ENCODE measurements at places on chromosomes 1 and 21. TPM values are rescaled to one million over a fixed set of nuclear protein-coding genes. Genes with fewer than 3 reads are reported as not detected.

DNA sequence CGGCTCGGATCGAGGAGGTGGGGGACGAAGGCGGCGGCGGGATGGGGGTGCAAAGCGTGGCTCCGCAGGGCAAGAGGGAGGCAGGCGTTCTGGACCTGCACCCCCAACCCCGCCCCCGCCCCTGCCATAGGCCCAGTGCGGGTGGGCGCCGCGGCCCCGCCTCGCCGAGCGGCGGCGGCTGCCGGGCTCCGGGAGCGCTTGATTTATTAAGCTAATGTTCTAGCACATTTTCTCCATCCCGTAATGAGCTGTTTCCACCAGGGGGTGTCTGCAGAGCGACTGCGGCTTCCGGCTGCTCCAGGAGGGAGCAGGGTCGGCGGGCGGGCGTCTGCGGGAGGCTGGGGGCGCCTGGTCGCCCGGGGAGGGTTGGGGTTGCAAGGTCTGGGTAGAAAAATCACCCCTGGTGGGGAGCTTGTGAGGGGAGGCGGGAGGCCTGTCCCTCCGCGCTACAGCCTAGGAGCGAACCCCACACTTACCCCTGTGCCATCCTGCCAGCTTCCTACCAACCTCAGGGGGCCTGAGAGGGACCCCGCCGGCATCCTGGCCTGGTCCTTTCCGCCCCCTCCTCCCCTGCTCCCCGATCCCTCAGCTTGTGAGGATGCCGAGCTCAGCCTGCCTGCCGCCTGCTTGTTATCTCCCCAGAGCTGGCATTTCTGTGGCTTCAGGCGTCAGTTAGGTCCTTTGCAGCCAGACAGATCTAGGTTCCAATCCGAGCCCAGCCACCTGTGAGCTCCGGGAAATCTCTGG, 48.5 kb upstream of the ACOT11 start:
- DNase-seq = no peak

GRCh38 chr1:6418668-6419396, 887 bp downstream of the HES2 start:
- no peak for DNase-seq

- no peak for DNase-seq
These were observed 7.4 kb downstream of the KYAT3 start for GRCh38 chr1:88985032-88985431.

DNA sequence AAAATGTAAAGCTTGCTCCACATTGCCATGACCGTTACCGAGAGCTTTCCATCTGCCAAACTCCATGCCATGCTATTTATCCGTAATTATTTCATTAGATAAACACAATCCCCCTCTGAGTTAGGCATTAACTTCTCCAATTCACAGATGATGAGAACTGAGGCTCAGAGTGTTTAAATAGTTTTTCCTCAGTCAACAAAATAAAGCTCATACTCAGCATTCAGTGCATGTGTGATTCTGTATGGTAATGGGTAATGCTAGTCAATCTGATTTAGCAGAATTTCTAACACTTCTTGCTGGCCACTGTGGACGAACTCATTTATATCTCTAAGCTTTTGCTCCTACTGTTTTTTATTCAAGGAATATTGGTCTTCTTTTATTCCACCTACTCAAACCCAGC, 17.3 kb downstream of the SAMSN1 start:
- DNase-seq = no peak

Gene ADAMTSL4
- polyA plus RNA-seq = 8.6 TPM

Gene CLCC1
- 28.7 TPM for polyA plus RNA-seq

DNA sequence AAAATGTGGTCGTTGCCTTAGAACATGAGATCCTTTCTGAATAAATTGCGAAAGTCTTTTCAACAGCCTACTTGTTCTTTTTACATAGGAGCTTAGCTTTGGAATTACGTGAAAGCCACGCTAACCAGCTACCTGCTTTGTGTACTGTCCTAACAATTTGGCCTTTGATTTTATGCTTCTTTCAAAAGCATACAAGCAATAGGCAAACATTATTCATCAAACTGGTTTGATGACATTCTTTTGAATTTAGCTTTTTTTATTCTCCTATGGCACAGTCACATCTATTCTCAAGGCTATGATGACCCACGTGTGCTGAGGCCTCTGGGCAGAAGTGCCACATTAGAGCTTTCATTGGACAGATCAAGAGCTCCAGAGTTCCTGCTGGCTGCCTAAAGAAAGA, 178.0 kb upstream of the DPT start:
- no peak for DNase-seq

GRCh38 chr21:34869545-34869944, 179.6 kb downstream of the RUNX1 start:
- DNase-seq = no peak

- no peak for DNase-seq
These were observed 74.3 kb downstream of the SDC3 start for GRCh38 chr1:30834253-30834652.

DNA sequence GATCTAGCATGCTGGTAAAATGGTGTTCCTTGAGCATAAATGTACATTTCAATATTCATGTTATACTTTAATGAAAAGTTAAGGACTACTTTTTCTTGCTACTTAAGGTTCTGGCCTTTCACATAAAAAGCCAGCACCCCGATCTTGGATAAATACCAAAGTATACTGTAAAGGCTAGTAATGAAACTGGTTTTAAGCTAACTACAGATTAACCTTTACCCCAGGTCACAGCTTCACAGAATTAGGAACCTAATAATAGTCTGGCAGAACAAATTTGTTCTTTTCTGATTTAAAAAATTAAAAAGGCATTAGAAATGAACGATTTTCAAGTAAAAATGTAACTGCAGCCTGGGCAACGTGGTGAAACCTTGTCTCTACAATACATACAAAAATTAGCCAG, 23.5 kb downstream of the DIPK1A start:
- DNase-seq = no peak

GRCh38 chr1:241808265-241808664, 39.7 kb upstream of the EXO1 start:
- DNase-seq = no peak

Gene TNFRSF18
- polyA plus RNA-seq = not detected

Gene DNAJB4
- polyA plus RNA-seq = 16.7 TPM

GRCh38 chr21:33033094-33033951, 7.6 kb downstream of the OLIG2 start:
- no peak for DNase-seq

Gene NBPF6
- not detected for polyA plus RNA-seq

- DNase-seq = no peak
These were observed 3.2 kb upstream of the SAMD13 start for GRCh38 chr1:84298328-84298683.

DNA sequence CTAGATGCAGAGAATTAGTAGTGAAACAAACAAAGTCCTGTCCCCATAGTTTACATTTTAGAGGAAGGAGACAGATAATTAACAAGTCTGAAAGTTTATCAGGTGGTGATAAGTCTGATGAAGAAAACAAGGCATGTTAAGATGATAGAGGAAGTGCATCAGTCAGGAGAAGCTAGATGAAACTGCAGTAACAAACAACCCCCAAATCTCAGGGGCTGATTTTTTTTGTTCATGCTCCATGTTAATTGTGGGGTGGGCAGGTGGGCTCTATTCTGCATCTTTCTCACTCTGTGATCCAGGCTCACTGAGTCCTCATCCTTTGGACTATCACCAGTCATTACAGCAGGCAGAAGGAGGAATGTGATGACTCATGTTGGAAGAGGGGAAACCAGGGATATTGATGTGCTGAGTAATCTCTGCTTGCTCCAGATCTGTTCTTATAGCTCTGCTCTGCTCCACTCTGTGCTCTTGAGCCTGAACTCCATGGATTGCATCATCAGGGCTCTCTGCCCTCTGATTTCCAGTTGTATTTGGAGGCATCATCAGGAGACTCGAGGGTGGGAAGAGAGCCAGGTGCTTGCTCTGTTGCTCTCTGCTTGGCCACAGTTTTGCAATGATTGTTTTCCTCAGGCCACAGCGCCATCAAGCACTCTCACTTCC, 166.9 kb downstream of the IER5 start:
- peak; percentile 79 for DNase-seq

GRCh38 chr1:221366495-221367110, 375.3 kb downstream of the DUSP10 start:
- DNase-seq = no peak

Gene METTL18
- polyA plus RNA-seq = 3.6 TPM

DNA sequence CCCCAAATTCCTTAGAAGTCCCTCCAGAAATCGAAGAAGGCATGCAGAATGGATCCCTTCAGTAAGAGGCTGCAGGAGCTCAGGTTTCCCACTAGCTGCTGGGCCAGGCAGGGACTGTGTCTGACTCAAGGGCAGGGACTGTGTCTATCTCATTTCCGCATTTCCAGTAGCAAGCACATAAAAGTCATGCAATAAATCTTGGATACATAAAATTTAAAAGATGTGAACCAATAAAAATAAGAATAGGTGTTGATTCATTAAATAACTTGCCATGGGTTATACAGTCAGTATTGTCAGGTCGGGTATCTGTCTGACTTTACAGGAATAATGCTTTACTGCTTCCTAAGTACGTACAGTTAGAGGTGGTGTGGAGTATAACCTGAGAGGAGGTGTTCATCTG, 15.2 kb downstream of the PM20D1 start:
- DNase-seq = no peak

Gene HRNR
- polyA plus RNA-seq = not detected

- no peak for DNase-seq
These were observed 24.5 kb downstream of the TP73 start for GRCh38 chr1:3676581-3677470.
